ENCODE measurements at places on chromosomes 3 and 15.
A peak's percentile ranks its signal among the peaks of the same experiment; 100 is the strongest.

GRCh38 chr3:22979581-22979980, 223.5 kb upstream of the UBE2E2 start:
- no peak for DNase-seq

GRCh38 chr3:34109021-34109420, 310.6 kb downstream of the PDCD6IP start:
- DNase-seq, result no peak

DNA sequence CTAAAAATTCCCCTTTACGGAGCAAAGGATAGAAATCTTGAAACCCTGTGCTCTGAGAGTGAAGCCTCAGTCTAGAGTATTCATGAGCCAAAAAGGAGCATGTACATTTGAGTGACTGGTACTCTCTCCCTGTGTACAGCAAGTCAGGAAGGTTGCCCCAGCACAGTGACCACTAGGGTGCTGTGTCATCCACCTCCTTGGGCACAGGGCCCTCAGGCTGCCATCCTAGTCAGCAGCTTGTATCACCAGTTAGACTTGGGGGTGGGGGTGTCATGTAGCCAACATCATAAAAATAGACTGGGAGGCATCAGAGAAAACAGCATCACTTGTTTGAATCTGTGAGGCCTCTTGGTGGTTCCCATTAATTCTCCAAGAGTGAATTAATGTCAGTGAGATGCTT, 12.0 kb downstream of the NME9 start:
- no peak for DNase-seq

GRCh38 chr15:43250785-43251184, 15.9 kb downstream of the TGM5 start:
- no peak for DNase-seq

GRCh38 chr3:48634661-48635221, 520 bp downstream of the SLC26A6 start:
- DNase-seq, result no peak

DNA sequence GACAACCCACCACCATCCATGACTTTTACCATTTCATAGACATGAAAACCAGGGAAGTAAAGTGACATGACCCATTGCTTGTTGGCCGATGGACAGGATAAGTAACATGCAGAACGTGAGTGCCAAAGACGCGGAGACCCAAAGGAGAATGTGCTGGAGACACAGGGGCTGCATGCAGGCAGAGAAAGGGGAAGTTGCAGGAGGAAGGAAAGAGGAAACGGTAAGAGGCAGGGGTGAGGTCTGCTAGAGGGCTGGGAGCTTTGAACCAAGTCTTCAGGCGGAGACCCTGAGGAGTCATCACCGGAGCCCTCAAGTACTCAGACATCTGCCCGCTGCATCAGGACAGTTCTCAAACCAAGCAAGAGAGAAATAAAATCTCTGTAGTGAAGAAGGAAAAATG, 34.9 kb downstream of the MAGEF1 start:
- no peak for DNase-seq

GRCh38 chr3:56122911-56123310, 345.4 kb downstream of the ERC2 start:
- DNase-seq, result no peak

DNA sequence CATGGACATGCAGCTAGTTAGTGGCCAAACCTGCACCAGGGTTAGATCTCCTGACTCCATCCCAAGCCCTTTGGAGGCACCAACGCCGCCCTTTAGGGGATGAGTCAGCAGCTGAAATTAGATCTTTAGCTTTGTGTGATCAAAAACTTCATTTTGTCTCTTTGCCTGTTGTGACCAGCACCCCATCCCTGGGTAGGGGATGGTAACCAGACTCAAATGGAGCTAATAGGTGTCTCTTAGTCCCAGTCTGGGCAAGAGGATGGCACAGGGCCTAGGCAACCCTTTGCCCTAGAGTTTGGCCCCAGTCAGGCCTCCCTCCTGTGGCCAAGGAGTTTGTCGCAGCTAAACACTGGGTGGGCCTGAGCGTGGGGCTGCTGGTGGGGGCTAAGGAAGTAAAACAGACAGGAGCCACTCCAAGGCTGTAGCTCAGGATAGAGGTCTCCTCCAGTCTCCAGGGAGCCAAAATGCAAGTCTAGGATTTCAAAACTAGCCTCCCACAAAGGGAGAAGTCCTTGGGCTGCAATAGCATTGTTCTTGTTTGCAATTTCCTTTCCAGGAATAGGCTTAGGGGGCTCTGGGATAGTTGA, 105.1 kb downstream of the CPN2 start:
- no peak for DNase-seq

DNA sequence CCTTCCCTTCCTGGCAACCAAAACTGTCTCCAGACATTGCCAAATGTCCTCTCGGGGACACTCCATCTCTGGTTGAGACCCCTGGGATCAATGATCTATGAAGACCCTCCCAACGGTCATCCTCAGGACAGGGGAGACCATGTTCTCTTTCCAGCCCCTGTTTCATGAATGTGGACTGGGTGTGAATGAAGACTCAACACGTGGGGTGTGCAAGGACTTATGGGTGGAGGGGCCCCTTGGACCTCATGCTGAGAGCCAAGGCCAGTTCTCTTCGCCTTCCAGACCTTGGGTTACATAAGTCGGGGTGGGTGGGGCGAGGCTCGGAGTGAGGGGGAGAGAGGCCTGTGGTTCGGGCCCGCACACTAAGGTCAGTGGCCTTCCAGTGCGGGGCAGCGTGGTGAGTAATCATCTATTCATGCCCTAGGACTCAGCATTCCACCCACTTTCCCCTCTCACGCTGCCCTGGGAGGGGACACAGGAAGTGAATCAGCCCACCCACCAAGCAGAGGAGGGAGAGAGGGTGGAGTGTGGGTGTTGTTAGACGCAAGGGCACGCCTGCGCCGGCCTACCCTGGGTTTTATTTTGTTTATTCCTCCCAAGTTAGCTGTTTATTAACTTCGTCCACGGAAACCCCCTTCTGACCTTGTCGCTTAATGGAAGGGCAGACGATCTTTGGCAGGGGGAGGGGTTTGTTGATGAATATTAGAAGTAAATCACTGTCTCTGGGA, 6.7 kb downstream of the PAQR5 start:
- DNase-seq, result peak; percentile 36

GRCh38 chr15:44545913-44546802, 9.2 kb downstream of the EIF3J start:
- DNase-seq, result no peak

DNA sequence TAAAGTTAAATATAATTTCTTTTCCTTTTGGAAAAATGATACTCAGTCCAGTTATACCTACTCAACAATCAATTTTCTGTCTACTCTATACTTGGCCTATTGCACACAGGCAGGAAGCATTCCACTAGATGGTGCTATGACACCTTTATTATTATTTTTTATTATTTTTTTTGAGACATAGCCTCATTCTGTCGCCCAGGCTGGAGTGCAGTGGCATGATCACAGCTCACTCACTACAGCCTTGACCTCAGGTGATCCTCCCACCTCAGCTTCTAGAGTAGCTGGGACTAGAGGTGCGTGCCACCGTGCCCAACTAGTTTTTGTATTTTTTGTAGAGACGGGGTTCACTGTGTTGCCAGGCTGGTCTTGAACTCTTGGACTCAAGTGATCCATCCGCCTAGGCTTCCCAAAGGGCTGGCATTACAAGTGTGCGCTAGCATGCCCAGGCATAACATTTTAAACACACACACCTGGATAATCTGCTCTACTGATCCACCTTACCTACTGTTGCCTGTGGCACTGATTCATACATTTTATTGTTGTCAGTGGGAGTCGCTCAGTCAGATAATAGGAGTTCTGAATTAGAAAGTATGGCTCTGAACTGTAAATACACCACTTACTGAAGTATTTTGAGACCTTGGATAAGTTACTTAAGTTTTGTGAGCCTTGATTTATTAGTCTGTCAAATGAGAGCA, 56.2 kb downstream of the EIF3J start:
- no peak for DNase-seq

- DNase-seq, result no peak
Measured at GRCh38 chr15:79900087-79900486, 3.3 kb upstream of the MTHFS start.

- no peak for DNase-seq
Measured at GRCh38 chr3:167113035-167113830, 266.9 kb downstream of the ZBBX start.

DNA sequence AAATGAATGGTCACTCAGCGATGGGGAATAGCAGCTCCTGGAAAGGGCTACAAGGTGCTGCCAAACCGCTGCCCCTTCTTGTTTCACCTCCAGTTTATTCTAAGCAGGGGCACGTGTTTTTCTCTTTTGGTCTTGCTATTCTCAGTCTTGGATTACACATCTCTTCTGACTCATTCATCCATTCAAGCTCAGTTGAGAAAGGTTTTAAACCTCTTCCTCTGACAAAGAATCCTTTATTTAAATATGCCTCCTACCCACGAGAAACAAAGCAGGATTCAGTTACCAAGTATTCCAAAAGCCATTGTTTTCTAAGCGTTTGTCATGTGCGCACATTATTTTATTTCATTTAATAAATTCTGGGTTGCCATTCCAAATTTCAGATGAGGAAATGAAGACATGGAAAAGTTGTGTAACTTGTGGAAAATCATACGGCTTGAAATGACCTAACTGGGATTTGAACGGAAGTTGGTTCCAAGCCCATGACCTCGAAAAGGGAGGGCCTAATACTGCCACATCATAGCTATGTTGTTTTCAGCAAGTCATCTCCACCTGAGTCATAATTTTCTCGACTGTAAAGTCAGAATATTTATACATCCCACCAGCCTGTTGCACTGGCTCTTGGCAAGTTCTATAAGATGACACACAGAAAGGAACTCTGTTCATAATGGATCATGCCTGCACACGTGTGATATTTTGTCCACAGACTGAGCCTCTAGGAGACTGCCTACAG, 292.0 kb upstream of the SLCO3A1 start:
- peak; percentile 41 for DNase-seq

DNA sequence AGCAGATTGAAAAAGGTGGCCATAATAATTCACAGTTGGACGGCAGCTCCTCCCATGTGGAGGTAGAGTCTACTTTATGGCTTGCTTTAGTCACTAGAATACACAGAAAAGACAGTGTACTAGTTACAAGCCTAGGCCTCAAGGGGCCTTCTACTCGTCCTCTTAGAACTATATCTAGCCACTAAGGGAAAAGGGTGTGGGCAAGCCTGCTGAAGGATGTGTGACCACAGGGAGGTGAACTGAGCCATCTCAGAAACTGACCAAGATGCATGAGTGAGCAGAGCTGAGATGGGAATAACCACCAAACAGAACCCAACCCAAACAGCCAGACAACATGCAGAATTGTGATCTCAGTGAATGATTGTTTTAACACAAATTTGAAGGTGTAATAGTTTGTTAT, 335.6 kb upstream of the LMCD1 start:
- DNase-seq, result no peak

GRCh38 chr3:159732172-159733111, 256.2 kb upstream of the IL12A start:
- DNase-seq, result peak; percentile 95

GRCh38 chr3:185187391-185187790, 34.5 kb upstream of the C3orf70 start:
- no peak for DNase-seq

- no peak for DNase-seq
Measured at GRCh38 chr3:27671101-27671500, 51.0 kb downstream of the EOMES start.

- DNase-seq, result no peak
Measured at GRCh38 chr15:42037656-42038055, 16.8 kb upstream of the PLA2G4E start.

DNA sequence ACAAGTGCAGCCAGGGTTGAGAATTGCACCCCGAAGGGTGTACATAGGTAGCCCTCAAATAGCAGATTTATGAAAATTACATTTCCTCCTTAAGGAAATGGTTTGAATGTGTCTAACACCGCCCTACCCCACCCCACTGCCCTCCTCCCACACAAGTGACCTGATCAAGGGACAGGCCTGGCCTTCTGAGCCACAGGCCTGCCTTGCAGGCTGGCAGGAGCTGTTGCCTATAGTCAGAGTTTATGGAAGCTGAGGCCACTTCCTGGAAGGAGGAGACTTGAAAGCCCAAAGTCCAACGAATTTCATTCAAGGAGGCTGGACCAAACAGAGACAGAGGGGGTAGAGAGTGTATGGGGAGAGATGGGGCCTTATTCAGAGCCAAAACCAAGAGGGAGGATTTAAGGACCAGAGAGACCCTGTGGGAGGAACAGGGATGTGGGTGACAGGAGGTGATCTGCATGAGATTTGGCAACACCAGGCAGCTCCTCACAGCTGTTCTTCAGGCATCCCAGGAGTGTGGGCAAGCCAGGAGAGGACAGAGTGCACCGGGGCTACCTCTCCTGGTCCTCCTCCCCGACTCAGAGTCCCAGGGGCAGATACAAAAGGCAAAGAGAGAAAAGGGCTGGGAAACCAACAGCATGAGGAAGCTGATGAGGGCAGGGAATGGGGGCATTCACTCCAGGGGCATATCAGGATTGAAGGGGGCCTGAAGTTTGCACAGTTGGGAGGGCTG, 100.4 kb upstream of the HES1 start:
- no peak for DNase-seq

GRCh38 chr15:37981775-37982174, 47.3 kb downstream of the TMCO5A start:
- no peak for DNase-seq

DNA sequence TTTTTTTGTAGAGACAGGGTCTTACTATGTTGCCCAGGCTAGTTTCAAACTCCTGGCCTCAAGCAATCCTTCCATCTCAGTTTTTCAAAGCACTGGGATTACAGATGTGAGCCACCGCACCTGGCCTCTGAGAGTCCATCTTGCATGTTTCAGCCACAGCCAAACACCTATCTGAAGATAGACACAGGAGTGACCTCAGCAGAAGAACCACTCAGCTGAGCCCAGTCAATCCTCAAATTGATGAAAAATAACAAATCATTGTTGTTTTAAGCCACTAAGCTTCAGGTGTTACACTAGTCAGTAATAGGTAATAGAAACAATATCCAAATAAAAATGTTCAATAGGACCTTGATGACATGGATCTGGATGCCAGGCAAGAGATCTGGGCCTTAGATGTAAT, 38.3 kb upstream of the MITF start:
- no peak for DNase-seq
